Stimulated activated CD4-positive, alpha-beta T cell treated with anti-CD3 and anti-CD28 coated beads, Interleukin-2, amount 100 ng/mL, for 48 hours (primary cell): ENCODE measurements at places on chromosomes 6 and 20.
A peak's percentile ranks its signal among the peaks of the same experiment; 100 is the strongest.

- DNase-seq, result no peak
These were observed 24.1 kb downstream of the CARMIL1 start for GRCh38 chr6:25303254-25303653.

- DNase-seq, result no peak
These were observed 18.9 kb downstream of the SDCBP2 start for GRCh38 chr20:1310071-1310470.

GRCh38 chr20:21505161-21505809 lies 8.6 kb downstream of the NKX2-2 start:
- peak; percentile 94 for DNase-seq

- DNase-seq, result no peak
These were observed 5.0 kb downstream of the NHSL1 start for GRCh38 chr6:138494312-138494711.

DNA sequence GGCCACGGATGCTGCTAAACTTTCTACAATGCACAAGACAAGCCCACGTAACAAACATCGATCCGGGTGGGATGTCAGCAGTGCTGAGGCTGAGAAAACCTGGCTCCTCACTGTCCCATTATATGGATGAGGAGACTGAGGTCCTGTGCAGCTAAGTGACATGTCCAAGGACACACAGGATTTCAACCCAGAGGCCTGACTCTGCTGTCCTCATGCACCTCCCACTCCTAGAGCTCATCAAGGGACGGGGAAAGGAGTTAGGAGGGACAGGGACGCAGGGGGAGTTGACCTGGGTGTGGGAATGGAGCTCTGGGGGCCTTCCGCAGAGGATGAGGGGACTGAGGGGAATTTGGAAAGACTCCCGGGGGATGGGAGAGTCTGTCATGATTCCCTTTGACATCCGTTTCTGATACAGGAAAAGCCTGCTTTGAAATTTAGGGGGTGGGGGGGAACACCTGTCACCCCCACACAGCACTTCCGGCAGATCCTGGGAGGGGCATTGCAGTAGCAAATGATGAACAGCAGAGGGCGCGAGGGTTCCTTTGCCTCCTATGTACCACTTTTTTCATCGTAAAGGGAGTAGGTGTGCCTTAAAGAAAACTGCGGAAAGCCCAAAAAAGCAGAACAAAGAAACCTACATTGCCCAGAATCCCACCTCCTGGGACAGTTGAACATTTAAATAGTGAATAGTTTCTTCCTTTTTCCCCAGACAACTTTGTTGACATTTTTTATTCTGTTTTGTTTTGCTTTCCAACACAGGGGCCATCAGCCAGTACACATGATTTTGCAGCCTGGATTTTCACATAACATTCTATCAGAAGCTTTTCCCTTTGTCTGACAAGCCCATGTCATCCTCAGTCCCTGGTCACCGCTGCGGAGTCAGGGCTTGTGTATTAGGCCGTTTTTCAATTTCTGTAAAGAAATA lies 48.6 kb downstream of the SLC2A10 start:
- DNase-seq, result peak; percentile 45

GRCh38 chr6:5081182-5081581 lies 4.0 kb upstream of the PPP1R3G start:
- no peak for DNase-seq

DNA sequence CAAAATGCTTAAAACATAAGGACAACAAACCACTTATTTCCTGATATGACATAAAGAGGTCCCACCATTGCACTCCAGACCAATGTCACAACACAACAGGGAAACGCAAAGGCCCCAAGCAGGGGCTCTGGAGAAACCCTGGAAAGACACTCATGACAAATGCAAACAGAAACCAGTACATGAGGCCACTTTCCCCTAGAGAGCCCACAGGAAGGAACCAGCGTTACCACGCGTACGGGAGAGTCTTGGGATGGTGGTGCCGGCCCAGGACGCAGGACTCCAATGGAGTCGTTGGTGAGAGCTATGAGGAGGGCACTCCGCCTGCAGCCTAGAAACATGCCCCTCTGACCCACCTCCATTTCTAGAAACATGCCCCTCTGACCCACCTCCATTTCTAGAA lies 20.2 kb downstream of the GMEB2 start:
- DNase-seq, result no peak

DNA sequence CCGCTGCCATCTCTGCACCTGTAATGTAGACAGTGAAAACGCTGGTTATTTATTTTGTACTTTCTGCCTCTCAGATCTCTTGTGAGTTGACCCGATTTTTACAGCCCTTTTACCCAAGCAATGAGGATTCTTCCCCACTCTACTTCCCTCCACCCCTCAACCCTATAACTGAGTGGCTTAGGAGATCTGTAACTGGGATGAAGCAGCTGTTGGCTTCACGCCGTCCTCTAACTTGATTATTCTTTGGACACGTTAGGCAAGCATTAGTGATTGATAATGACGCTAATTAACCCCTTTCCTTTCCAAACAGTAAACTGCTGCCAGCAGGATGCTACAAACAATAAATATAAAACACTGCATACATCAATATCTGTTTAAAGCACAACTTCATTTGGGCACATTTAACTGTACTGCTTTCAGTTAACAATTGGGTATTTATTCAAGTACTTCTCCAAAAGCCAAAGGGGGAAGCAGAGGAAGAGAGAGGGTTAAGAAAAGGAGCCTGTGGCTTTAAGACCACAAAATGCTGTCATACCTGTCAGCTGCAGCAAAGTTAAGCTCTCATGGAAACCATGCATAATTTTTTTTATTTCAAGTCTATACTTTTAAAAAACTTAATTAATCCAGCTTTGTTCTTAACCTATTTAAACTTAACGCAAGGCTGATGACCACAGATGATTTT lies 21.2 kb downstream of the TFAP2A start:
- no peak for DNase-seq

GRCh38 chr20:60249436-60249835 lies 291.2 kb downstream of the CDH26 start:
- no peak for DNase-seq

DNA sequence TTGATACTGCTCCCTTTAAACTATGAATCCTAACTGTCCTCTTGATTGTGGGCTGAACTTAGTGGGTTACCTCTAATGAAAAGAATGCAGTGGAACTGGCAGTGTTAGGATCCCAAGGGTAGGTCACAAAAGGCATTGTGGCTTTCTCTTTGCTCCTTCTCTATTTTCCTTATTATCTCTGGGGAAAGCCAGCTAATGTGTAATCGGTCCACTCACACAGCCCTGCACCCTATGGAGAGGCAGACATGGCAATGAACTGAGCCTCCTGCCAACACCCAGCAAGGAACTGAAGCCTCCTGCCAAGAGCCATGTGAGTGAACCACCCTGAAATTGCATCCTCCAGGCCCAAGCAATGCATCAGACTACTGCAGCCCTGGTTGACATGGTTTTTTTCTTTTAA lies 24.6 kb upstream of the ZNF133 start:
- no peak for DNase-seq

DNA sequence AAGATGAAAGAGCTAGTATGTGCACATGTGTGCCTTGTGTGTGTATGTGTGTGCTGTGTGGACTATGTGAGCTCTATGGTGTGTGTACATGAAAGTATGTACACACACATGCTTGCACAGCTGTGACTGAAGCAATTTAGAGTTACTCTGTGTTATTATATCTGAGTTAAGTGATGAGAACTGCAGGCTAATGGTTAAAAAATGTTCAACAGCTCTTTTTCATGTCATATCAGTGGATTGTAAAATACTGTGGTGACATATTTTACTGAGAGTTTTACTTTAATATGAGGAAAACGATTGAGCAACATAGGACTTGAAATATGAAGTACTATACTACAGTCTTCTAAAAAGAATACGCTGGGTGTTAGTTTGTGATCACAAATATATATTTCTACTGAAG lies 195.7 kb upstream of the KCNK16 start:
- no peak for DNase-seq

DNA sequence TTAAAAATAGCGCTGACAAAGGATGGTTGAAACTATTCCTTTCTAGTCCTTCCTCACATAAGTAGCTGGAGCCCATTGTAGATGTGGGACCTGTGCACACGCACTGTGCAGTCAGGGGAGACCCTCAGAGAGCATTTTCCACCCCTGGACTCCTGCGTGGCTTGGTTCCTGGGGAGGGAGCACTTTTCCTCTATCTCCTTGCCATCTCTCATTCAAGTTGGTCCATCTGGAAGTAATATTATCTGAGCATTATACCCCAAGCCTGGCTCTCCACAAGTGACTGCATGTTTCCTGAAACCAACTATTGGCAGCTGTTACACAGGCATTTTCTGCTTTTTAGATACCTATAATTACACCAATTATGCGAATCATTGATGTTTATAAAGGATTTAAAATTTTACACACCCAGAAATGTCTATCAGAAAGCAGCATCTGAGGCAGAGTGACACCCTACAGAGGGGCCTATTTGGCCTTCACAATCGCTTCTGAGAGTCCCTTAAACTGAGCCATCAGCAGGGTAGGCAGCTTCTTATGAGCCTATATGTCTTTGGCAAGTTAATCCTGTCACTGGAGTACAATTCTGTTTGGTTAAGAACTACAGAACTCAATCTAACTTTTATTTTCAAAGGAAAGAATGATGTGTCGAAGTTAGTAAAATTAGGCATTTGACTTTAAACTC lies 18.7 kb downstream of the SOX4 start:
- DNase-seq, result no peak

DNA sequence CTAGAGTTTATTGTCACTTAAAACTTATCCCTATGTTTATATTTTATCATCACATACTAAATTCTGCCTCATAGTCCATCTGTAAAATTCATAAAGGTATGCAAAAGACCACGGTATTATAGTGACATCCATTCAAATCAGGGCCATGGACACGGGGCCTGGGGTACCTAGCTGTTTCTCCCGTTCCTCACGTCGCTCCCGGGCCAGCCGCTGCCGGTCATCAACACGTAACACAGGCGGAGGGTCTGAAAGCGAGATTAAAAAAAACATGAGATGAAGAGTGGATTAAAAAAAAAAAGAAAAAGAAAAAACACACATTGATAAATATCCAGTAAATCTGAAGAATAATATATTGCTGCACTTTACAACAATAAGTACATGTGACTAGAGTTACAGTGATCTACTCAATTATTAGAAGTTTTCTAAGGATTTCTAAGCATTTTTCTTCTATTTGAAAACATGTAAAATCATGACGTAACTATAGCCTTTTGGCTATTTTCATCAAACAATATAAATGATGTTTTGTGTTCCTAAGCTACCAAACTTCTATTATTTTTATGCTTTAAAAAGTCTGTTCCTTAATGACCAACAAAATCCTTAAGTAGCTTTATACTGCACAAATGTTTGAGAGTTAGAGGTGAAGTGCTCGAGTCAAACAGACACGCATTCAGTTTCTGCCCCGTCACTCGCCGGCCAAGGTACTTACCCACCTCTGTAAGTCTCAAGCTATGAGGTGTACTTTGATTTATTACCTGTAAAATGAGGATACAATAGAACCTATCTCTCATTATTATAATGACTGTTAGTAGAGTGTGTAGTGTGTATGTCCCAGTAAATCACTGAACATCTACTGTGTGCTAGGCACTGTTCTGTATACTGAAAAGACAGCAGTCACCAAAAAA lies 122.1 kb upstream of the BCLAF1 start:
- DNase-seq, result no peak

- DNase-seq, result no peak
These were observed 4.7 kb downstream of the CDKN1A start for GRCh38 chr6:36683145-36683655.

DNA sequence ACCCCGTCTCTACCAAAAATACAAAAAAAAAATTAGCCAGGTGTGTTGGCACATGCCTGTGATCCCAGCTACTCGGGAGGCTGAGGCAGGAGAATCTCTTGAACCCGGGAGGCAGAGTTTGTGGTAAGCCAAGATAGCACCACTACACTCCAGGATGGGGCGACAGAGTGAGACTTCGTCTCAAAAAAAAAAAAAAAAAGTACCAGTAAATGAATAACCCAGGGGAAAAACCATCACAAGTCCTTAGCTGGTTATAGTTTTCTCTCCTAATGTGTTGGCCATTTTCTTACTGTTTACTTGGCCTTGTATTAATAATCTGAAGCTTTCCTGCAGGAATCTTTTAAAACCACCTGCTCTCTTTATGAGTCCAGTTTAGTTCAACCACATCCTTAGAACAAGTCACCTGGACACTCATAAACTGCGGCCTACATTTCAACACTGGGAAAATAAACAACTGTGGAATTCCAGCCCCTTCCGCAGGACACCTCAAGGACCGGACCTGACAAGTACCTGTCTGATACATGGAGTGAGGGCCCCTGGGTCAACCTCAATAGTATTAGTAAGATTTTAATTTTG lies 102.6 kb downstream of the ATP9A start:
- no peak for DNase-seq

DNA sequence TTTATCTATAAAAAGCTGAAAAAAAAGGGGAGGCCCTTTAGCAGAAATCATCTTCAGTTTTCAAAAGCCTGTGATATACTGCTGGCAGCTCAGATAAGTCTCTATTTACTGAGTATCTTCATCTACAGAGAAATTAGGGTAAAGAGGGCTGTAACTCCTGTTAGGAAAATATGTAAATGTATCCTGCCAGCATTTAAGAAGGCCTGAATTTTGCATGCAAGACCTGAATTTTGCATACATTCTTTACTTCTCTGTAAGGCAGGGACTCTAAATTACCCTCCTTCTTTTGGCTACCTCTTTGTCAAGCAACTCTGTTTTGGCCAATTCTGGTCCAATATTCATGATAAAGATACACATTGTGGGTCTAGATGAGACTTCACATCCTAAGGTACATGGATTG lies 150.6 kb upstream of the SPACA1 start:
- DNase-seq, result no peak

- DNase-seq, result no peak
These were observed 35.3 kb downstream of the EZR start for GRCh38 chr6:158783851-158784250.

GRCh38 chr6:129175066-129175465 lies 292.1 kb downstream of the LAMA2 start:
- DNase-seq, result no peak

DNA sequence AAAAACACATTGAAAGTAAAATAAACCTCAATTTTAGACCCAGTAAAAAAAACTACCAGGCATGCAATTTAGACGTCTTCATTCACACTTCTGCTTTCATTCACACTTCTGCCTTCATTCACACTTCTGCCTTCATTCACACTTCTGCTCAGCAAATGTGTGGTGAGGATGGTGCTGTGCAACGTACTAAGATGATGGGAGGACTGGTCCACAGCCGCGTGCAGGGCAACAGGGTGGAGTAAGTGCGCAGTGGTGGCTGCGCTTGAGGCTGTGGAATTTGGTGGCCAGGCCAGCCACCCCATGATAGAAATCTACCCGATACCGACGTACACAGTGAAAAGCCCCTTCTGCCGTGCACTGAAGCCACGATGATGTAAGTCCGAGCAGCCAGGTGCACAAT lies 114.3 kb upstream of the CD93 start:
- no peak for DNase-seq

DNA sequence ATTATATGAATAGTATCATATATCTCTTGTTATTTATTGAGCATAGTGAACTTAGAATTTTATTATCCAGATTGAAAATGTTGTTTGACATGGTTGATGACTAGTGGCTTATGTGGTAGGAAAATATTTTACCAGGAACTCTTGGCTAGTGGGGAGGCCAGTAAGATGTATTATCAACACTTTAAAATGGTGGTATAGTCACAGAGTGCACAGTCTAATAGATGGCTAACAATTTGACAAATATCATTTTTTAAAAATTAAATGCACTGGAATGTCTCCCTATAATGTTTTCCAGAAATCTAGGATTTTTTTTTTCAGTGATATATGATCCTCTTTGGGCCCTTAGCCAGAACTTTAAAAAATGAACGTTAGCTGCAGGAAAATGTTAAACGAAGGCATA lies 26.9 kb upstream of the EYA4 start:
- DNase-seq, result no peak

- no peak for DNase-seq
These were observed 254.7 kb downstream of the SMOC2 start for GRCh38 chr6:168695701-168696100.
